ENCODE measurements at places on chromosomes 4 and X.
A peak's percentile ranks its signal among the peaks of the same experiment; 100 is the strongest.

- DNase-seq = peak; percentile 51
These were observed 13.3 kb upstream of the IL3RA start for GRCh38 chrX:1323315-1323714.

GRCh38 chr4:139631791-139632190 lies 33.8 kb upstream of the MGST2 start:
- no peak for DNase-seq

DNA sequence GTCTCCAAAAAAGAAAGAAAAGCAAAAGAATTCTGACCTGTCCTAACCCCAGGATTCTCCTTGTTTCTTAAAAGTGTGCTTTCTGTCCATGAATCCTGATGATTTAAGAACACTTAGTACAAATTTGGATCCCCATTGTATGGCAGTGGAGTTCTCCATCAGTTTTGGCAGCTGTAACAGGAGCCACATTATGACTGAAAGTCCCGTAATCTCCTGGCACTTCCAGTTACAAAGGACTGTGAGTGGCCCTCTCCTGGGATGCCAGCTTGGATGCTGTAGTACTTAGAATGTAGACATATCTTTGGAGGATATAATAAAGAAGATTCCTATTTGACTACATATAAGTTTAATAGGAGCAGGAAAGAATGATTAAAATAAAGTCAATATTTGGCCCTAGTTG lies 20.6 kb downstream of the AP1AR start:
- DNase-seq = no peak

GRCh38 chrX:155048977-155049619 lies 21.8 kb downstream of the CMC4 start:
- peak; percentile 4 for DNase-seq

DNA sequence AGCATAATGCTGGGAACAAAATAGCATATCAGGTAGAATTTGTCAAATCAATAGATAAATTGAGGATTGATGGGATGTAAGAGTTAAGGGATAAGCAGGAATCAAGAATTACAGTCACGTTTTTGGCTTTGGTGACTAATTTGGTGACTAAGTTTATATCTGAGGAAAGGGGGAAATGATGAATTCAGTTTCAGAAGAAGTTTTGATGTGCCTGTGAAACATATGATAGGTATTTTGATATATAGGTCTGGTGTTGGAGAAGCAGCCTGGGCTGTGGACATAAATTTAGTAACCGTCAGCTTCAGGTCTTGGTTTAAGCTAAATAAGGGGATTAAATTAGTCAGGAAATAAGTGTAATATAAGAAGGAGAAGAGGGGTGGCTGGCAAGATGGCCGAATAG lies 79.0 kb upstream of the EDA2R start:
- DNase-seq = no peak

GRCh38 chr4:130257271-130257670 lies 1161.3 kb downstream of the C4orf33 start:
- no peak for DNase-seq
